ENCODE measurements at places on chromosomes 4 and X. TPM values are rescaled to one million over a fixed set of nuclear protein-coding genes. Genes with fewer than 3 reads are reported as not detected.

- no peak for DNase-seq
Observed at GRCh38 chrX:12901486-12901885, 4.9 kb upstream of the TLR8 start.

- DNase-seq: no peak
Observed at GRCh38 chr4:149211876-149212275, 603.8 kb downstream of the IQCM start.

GRCh38 chr4:77595364-77595973 is 10.2 kb upstream of the CXCL13 start:
- DNase-seq: no peak

- DNase-seq: no peak
Observed at GRCh38 chr4:75675004-75675531, 1.9 kb upstream of the G3BP2 start.

DNA sequence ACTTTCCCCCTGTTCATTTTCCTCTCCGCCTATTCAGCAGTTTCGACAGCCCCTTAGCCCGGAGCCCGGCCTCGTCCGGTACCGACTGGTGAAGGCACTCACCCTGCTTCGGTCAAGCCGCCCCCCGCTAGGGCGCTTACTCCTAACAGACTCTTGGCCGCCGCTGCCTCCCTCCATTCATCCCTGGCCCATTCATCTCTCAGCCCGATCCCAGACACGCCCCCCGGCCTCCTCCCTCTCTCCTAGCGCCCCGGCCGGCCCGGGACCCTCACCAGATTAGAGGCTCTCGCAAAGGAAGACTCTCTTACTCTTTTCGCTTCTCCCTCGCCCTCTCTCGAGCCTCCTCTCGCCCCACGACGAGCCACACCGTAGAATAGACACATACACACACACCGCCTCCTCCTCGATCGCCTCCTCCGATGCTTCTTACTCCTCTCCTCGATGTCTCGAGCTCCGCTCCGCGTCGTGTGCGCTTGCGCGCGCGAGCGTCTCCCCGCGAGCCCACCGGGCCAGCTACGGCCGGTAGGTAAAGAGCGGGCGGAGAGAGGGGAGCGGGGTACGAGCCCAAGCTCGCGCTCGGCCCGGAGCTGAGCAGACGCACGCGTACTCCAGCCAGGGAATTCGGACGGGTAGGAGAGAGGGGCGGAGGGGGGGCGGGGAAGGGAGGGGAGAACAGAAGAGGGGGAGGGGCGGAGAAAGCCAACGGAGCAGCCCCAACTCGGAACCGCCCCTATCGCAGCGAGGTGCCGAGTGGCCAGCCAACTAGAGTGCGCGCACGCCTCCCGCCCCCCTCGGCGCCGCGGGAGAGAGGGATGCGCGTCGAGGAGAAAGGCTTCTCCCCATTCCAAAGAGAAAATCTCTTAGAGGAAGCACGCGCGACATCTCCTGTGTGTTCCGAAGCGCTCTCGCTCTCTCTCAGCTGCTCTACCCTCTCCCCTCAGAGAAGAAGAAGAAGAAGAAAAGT is at the start of gene WNK3:
TSS of gene WNK3 (minus strand) at position 633 of the 964 bp plus-strand sequence.
- DNase-seq: no peak

- no peak for DNase-seq
Observed at GRCh38 chr4:78265006-78265405, 207.9 kb downstream of the FRAS1 start.

Gene ING2
- 11.8 TPM for total RNA-seq

Gene LRCH2
- total RNA-seq: 0.13 TPM
